Stimulated activated CD8-positive, alpha-beta memory T cell treated with anti-CD3 and anti-CD28 coated beads, Interleukin-4, amount 100 ng/mL, for 1 hour (primary cell): ENCODE measurements at places on chromosomes 6 and 20.

- DNase-seq: no peak
Measured at GRCh38 chr20:7609251-7609650, 331.0 kb downstream of the HAO1 start.

DNA sequence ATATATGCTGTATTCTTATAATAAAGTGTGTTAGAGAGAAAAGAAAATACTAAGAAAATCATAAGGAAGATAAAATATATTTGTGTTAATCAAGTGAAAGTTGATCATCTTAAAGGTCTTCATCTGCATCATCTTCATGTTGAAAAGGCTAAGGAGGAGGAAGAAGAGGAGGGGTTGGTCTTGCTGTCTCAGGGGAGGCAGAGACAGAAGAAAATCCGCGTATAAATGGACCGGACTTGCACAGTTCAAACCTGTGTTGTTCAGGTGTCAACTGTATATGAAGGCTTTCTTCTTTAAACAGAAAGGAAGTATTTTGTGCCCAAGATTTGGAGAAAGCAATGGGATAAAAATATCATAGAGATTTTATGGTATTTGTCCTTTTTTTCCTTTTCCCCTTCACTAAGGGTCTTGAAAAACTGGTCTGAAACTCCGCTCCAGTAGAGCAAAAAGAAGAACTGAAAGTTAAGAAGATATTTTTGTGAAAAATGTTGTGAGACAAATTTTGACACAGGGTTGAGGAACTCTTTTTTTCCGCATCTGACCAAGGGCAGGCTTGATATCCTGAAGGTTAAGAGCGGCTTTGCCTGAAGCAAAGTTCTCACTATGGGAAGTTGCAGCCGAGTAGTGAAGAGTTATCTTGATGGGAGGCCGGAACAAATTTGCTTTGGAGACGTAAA lies 350.7 kb downstream of the LAMA2 start:
- DNase-seq: no peak

GRCh38 chr6:30915591-30915946 lies 1.5 kb downstream of the VARS2 start:
- no peak for DNase-seq

DNA sequence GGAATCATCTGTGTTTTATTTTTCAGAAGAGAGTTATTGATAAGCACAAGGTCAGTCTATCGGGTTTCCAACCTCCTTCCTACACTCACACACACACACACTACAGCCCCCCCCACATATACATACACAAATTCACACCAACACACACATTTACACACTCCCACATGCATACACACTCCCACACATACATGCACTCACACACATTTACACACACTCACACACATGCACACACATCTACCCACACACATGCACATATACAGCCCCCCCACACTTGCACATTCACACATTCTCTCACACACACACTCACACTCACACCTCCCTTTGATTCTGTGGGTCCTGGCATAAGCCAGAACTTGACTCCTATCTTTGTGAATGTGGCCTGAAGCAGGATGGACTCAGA lies 34.5 kb upstream of the PAX1 start:
- no peak for DNase-seq

GRCh38 chr20:32603046-32603726 lies 18.1 kb upstream of the NOL4L start:
- DNase-seq: no peak

DNA sequence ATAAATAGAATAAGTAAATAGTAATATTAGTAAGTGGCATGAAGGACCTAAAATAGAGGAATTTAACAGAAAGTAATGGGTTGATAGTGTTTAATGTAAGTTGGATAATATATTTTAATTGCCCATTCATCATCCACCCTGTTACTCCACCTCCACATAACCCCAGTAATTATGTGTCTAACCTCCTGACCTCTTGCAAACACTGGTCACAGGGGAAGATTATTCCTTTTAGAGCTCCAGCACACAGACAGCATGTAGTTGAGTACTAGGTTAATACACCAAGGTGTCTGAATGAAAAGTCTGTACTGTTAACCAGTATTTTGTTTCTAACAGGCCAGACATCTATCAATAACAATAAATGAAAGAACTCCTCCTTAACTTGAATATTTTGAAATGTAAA lies 92.4 kb upstream of the EYS start:
- no peak for DNase-seq

- no peak for DNase-seq
Measured at GRCh38 chr6:15577550-15578171, 85.2 kb downstream of the DTNBP1 start.

GRCh38 chr6:159376516-159377158 lies 207.4 kb downstream of the FNDC1 start:
- DNase-seq: no peak

DNA sequence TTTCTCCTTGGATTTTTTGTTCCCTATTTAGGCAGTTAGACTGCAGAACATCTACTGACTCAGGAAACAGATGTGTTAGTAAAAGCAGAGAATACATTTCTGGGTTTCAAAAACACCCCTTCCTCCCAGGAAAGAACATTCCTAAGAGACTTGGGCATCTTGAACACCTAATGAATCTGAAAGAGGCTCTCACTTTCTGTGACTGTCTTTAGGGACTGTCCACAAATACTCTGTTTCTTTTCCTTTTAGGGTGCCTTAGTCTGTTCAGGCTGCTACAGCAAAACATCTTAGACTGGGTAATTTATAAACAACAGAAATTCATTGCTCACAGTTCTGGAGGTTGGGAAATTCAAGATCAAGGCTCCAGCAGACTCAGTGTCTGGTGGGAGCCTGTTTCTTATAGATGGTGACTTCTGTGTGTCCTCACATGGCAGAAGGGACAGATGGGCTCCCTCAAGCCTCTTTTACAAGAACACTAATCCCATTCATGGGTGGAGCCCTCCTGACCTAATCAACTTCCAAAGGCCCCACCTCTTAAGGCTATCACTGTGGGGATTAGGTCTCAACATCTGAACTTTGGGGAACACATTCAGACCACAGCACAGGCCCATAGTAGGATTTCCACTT lies 19.4 kb upstream of the CCN5 start:
- DNase-seq: no peak

GRCh38 chr20:62898093-62898964 lies 28.0 kb downstream of the DIDO1 start:
- no peak for DNase-seq

GRCh38 chr20:42161228-42161829 lies 543.2 kb upstream of the CHD6 start:
- no peak for DNase-seq

DNA sequence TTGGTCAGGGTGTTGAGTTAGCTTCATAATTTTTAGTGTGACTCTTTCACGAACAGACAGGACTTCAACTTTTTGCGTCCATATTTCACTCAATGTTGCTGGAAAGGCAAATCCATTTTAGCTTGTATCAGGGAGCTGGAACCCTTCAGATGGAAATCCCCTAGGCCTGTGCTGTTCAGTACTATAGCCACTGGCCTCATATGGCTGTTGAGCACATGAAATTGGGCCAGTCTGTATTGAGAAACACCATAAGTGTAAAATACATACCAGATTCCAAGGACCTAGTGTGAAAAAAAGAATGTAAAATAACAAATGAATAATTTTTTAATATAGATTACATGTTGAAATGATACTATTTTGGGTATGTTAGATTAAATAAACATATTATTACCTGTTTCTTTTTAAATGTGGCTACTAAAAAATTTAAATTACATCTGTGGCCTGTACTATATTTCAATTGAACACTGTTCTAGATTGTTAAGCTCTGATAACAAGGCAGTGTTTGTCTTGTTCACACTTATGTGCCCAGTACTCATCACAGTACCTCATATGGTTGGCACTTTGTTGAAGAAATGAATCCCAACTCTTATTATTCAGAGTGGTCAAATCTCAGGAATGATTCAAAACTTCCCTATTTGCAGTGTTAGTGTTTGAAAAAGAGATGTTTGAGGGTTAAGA lies 34.3 kb downstream of the CTNNBL1 start:
- no peak for DNase-seq

DNA sequence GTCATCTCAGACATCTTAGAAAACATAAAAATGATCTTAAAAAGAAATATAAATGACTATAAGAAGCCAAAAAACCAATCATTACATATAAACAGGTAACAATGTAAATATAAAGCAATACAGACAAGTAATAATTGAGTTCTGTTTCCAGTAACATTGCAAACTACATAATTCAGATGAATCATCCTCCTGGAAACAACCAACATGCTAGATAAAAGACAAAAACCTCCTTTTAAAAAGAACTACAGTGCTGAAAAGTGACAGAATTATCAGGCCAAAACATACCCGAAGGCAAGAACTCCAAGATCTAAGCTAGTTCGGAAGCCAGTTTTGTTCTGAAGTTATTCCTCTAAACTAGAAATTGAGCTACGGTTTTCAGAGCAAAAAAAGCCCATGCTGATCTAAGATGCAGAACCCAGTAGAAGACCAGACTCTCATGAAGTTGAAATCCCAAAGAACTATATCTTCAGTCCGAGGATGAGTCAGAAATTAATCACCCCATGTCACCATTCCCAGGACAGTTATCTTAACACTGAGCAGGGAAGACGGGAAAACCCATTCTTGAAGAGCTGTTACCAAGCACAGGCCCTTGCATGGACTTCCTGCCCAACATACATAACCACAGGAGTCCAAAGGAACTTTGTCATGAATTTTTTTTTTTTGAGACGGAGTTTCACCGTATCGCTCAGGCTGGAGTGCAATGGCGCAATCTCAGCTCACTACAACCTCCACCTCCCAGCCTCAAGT lies 9.8 kb downstream of the PGM3 start:
- no peak for DNase-seq

DNA sequence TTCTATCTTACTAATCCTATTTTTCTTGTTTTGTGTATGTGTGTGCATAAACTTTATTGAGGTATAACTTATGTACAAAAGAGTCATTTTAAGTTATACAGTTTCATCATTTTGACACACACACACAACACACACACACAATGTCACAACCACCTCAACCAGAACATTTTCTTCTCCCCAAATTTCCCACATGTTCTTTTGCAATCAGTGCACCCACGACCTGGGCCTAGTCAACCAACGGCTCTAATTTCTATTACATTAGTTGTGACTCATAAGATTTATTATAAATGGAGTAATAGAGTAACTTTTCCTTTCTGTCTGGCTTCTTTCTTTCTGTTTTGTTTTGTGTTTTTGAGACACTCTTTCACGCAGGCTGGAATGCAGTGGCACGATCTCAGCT lies 9.8 kb upstream of the POM121L2 start:
- no peak for DNase-seq

GRCh38 chr20:40462566-40462965 lies 226.5 kb downstream of the MAFB start:
- DNase-seq: no peak

DNA sequence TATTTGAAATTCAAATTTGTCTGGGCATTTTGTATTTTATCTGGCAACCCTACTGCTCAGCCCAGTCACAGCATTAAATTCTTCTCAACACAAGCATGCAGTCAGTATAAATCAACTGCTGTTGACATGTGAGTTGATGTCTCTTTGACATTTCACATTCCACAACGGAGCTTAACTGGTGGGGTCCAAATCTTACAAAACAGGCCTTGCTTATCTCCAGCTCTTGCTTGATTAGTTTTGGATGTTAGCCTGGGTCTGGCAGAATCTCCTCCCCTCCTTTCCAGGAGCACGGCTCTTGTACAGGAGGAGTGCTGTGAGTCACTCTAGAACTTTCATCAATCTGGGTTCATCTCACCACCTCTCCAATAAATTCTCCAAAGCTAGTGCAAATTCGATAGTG lies 80.8 kb upstream of the PHACTR1 start:
- no peak for DNase-seq

- DNase-seq: no peak
Measured at GRCh38 chr6:104227508-104227907, 632.2 kb downstream of the HACE1 start.

GRCh38 chr6:49978332-49979226 lies 9.2 kb upstream of the DEFB113 start:
- no peak for DNase-seq

- DNase-seq: no peak
Measured at GRCh38 chr6:107488875-107489635, 862 bp upstream of the SOBP start.

GRCh38 chr6:23663652-23664051 lies 462.4 kb upstream of the NRSN1 start:
- DNase-seq: no peak

DNA sequence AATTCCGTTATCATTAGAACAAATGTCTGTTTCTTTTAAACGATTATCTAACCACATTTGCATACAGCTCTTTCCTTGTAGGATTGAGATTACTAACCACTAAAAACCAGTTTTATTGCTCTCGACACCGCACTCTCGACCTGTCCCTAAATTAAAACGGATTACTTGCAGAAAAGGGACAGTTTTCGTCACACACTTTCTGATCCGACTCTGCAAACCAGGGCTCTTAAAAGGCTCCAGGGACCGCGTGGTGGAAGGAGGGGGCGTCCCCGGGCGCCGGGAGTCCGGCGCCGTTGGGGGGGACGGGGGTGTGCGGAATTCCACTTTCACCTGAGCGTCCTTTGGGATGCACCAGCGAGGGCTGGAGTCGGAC lies 731 bp downstream of the MAK start:
- no peak for DNase-seq

- no peak for DNase-seq
Measured at GRCh38 chr6:43509142-43509983, 783 bp downstream of the LRRC73 start.

DNA sequence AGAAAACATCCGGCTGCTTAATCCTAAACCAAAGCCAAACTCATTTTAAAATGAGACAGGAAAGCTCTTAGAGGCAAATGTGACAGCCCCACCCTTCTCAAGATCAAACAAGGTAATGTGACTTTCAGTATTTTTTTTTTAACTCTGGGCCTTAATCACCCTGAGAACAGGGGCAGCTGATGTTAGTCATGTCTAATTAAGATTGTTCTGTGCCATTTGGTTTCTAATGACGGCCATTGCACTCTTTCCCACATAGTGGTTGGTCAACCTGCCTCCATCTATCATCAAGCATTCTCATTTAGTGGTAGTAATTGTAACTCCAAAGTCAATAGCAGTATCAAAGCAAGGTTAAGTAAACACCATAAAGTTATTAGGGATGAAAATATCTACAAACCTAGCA lies 191.6 kb upstream of the EXOC2 start:
- no peak for DNase-seq

- no peak for DNase-seq
Measured at GRCh38 chr6:168155193-168155592, 76.2 kb upstream of the FRMD1 start.

DNA sequence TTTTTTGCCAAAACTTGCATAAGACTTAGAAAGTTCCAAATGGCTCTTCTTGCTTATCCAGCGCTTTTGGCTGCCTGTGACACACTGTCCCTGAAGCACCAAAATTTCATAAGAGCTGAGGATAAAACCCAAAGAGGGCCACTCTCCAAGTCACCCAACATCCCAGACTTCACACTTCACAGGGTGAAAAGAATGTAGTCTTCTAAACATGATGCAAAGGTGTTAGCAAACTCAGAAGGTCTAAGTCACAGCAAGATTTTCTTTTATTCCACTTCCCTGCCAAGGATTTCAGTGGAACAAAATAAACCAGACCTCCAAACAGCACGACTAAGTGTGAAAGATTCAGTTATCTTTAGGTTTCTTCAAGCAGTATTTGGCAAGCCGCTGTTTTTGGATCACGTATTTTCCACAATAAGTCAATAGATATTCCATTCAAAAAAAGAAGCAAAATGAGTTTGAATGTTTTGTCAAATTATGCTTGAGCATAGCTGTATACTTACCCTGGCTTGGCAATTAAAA lies 44.6 kb upstream of the CD93 start:
- no peak for DNase-seq
